ENCODE measurements at places on chromosomes 1 and 21.
A peak's percentile ranks its signal among the peaks of the same experiment; 100 is the strongest.

DNA sequence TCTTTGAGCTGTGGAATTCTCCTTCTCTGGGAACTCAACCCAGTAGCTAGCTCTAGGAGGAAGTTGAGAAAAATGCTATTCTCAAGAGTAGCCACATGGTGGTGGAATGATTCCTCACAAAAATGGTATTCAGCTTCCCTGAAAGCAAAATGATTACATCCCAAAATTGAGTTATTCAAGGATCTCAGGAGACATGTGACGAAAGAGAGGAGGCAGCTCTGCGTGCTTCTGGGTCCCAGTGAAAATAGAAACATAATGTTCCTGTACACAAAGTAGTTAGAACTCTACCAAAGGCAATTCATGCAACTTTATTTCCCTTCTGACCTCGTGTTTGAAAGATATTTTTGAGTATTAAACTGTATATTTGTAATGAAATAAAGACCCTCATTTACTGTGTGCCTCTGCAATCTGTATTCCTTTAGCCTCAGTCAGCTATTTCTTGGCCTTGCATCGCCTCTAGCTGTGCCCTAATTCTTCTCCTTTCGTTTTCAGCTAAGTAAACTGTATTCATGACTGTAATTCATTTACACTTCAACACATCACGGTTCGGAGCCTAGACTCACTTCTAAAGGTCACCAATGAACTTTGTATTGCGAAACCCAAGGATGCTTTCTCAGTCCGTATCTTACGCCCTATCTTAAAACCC is 167.3 kb downstream of the FASLG start:
- peak; percentile 68 for DNase-seq

DNA sequence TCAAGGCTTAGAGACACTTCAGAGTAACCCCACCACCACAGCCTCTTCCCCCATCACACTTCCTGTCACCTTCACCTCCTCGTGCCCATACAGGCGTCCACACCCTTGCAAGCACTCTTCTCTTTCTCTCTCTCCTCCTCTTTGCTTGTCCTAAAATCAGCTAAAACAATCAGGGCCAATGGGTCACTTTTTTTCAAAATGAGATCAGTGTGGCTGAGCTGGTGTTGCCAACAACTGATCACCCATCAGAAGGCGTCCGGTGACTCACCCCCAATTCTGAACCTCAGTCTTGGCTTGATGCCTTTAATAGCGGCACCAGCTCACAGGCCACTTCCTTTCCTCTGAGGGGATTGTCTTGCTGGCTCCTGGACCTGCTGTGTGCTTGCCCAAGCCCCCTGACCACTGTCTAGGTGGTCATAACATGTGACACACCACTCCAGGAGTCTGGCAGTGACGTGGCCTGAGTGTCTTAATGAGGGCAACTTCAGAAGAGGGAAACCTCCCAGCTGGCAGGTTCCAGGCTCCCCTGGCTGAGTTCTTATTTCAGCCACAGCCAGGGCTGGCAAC is 1.6 kb downstream of the DRAXIN start:
- peak; percentile 46 for DNase-seq

DNA sequence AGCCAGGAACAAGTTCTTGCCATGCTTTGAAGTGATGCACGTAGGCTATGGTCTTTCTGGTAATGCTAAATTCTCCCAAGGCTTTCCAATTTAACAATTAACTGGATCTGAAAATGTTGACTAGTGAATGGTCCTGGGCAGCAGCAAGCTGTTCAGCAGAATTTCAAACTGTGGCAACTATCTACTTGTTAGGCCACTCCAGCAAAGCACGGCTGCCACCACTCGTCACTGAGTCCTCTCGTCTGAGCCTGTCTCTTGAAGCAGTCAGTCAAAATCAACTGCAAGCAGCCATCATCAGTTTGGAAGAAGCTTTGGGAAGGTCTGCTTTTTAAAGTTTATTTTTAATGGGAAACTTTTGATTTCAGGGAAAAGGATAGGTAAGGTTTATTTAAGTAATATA is 6.1 kb downstream of the FLVCR1 start:
- DNase-seq: no peak

DNA sequence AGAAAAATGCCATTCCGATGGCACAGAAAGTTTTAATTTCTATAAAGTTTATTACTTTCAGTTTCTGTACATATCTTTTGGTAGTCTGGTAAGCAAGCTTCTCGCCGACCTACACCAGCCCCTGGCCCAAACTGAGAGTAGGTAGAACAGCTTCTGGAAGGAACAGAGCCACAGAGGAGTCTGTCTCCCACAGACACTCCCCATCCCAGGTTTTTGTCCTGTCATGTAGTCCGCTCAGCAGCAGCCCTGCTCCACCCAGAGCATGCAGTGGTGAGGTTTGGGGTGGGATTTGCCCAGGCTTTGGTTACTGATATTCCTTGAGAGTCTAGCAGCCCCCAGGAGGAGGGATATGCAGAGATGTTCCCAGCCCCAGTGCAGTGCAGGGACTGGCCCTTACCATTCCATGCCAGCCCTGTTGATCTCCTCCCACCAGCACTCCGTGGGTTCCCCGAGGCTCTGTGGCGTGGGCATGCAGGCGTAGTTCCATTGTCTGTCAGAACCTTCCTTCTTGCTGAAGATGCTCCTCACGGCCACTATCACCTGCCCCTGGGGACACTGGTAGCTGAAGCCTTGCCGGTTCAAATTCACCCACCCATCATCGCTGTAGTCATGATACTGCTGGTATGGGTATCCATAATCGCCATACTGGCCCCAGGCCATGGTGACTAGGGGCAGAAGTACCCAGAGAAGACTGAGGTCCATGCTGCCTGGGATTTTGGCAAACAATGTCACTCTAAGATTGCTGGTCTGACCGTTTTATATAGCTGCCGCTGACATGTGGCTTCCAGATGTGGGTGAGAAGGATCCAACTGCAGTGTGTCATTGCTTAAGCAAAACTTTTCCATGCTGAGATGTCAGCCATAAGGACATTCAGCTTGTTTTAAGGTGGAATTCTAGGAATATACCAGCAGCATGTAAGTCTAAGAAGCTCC is at the start of gene DPT:
DPT (minus strand) TSS at position 734 of the 932 bp plus-strand sequence; CDS start at position 702, 32 bp downstream.
- no peak for DNase-seq

- no peak for DNase-seq
These were observed 208.3 kb downstream of the DSCAM start for GRCh38 chr21:40638466-40639251.

GRCh38 chr1:89429062-89429461 is 65.2 kb downstream of the GBP6 start:
- no peak for DNase-seq

DNA sequence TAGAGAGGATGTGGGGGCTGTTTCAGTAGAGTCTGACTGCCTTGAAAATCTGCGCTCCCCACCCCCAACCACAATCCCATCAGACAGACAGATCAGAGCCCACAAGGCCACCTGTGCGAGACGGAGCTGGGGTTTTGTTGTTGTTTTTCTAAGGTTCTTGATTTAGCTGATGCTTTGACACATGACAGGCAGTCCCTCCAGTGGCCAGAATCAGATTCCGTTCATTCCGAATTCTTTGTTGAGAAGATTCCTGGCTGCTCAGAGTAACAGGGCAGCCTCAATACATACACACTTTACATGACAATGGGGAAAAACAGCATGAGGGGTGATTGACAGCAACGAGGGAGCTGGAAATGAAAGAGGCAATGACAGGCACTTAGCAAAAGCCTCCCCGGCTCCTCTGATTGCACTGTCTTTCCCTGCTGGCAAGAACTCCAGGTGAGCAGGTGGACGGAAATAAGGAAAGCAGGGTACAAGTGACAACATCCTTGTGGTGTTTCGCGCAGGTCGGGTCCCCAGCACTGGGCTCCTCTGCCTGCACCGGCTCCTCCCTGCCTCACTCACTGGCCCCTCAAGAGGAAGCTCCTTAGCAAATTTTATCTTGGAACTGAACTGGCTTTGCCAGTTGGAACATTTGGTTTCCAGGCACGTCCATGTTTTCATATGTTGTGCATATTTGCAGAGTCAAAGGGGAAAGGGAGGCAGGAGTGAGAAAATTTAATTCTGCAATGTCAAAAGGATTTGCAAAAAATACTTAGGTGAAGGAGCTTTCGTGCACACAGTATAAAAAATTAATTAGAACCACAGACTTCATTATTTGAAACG is 148.7 kb downstream of the PGBD5 start:
- no peak for DNase-seq

DNA sequence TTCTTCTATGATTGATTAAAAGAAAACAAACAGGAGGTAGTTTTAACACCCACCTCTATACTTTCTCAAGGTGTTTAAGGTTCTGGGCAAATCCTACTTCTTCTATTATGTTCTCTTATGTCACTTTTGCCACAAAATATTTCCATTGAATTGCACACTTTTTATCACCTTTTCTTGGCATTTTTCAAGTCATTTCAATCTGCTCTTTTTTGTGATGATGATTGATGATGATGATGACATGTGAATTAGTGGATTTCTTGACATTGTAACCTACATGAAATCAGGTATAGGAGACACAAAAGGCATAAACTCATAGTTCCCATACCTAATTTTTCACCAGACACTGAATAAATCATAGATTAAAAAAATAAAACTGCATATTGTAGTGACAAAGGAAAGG is 4.1 kb downstream of the PTPRC start:
- DNase-seq: no peak

DNA sequence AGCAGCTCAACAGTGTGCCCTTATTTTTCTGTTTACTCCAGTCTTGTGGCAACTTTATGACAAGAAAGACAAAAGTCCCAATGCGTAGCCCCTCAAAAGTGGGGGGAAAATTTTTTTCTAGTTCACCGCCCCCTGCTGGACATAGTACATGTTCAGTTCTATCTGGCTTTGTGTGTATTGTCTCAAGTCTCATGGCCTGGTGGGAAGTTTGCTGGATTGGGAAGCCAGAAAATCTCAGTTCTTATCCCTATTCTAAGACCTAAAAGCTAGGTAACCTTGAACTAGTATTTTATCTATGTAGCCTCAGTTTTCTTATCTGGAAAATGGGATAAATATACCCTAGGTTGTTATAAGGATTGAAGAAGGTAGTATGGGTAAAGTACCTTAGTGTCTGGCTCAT is 55.8 kb upstream of the LDLRAP1 start:
- DNase-seq: no peak

DNA sequence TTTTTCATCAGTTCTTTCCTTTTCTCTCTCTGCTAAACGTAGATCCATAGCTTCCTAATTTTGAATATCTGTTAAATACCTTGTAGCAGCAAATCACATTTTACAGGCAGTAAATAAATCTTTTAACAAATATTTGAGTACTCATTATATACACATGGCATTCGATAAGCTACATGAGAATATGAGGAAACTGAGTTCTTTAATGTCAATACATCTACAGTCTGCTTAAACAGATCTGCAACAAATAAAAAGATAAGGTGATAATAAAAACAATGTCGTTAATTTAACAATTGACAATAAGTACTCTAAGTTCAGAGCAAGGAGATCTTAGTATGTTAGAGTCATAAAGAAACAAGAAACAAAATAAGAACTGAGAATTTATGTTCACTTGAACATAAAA is 42.9 kb downstream of the SELENOF start:
- no peak for DNase-seq

- no peak for DNase-seq
These were observed 93.8 kb upstream of the GRIK3 start for GRCh38 chr1:37128091-37128490.

- DNase-seq: peak; percentile 88
These were observed 14.0 kb downstream of the ETS2 start for GRCh38 chr21:38819719-38820159.

DNA sequence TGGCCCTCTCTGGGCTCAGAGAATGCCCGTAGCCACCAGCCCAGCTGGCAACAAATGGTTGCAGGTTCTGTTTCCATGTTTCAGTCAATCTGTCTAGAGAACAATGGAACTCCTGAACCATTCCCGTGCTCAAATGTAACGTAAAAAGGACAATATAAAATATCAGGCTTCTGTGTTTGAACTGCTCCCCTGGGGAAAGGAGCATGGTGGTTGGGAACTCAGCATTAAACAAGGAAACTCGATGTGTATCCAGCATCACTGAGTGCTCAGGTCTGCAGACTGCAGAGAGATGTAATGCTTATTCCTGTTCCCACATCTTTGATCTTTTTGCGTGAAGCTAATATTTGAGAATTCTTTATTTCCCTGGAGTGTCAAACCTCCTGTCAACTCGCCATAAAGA is 326.5 kb downstream of the KIF26B start:
- no peak for DNase-seq

GRCh38 chr1:13662493-13662892 is 37.5 kb upstream of the PRDM2 start:
- DNase-seq: no peak

GRCh38 chr1:205505076-205505729 is 734 bp downstream of the CDK18 start:
- DNase-seq: peak; percentile 24

- no peak for DNase-seq
These were observed 141.0 kb downstream of the USP25 start for GRCh38 chr21:15870819-15871218.

DNA sequence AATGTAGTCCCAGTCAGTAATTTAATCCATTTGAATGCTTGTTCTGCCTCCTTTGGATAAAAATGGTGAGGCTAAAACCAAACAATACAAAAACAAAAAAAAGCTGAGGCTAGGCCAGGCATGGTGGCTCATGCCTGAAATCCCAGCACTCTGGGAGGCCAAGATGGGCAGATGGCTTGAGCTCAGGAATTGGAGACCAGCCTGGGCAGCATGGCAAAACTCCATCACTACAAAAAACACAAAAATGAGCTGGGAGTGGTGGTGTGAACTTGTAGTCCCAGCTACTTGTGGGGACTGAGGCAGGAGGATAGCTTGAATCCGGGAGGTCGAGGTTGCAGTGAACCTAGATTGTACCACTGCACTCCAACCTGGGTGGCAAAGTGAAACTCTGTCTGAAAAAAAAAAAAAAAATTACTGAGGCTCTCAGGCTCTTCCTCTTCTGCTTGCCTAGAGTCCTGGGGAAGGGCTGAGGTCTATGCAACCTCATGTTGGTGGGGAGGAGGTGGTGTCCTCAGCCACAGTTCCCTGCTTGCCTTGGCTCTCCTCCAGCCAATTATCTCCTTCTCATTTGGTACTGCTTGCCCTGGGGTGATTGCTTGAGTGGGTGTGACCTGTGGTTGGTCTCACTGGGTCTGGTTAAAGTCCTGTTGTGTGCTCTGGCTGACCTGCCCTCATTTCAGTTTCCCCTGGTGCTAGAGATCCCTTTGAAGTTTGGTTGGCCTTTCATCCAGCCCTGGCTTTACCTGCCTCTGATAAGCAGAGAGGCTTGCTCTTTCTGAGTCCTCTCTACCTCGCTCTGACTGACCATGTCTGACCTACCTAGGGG is 20.9 kb downstream of the S1PR1 start:
- DNase-seq: no peak

GRCh38 chr1:113958691-113959090 is 20.6 kb upstream of the OLFML3 start:
- DNase-seq: no peak

DNA sequence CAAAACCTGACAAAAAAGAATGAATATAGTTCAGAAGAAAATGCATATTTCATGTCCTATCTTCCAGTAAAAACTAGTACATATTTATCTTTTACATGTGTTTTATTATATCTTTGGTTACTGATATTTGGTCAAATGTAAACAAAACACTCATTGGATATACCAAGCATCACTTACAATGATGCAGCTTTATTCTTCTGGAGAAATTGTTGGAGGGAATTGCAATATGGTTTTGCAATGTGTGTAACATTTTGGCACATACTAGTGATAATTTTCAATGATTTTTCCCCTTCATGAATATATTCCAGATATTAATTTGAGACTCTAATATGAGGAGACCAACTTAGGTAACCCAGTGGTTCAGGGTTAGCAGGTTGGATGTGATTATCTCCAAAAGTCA is 146.1 kb downstream of the ZC3H11B start:
- DNase-seq: no peak
